ENCODE measurements at places on chromosomes 4 and X.

DNA sequence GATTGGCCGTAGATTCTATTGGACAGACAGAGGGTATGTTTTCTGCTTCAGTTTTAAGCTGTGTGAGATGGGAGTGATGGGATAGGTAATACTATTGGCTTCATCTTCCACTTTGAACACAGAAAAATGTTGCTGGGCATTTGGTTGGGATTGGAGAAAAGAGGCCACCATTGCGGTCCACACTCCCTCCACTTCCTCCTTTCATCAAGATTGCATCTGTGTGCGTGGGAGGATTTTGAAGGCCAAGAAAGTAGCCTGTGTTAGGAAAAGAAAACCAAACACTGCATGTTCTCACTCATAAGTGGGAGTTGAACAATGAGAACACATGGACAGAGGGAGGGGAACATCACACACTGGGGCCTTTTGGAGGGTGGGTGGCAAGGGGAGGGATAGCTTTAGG is 56.4 kb downstream of the EGF start:
- H3K4me1 ChIP-seq: peaks cover 5% of the 10 kb centered on the region
- no peak overlapping the region for H3K27ac ChIP-seq
- no peak for DNase-seq
- no peak overlapping the region for H3K4me3 ChIP-seq
- no peaks in the 10 kb centered on the region for H3K36me3 ChIP-seq

- peak; percentile 56 for DNase-seq
- H3K27ac ChIP-seq: peak overlapping the region; percentile 51
- no peak overlapping the region for H3K4me3 ChIP-seq
These were observed 508.5 kb downstream of the MID1IP1 start for GRCh38 chrX:39309721-39310152.

GRCh38 chrX:102966701-102967100 is 29.6 kb downstream of the RAB40AL start:
- H3K27ac ChIP-seq: no peak overlapping the region
- no peaks in the 10 kb centered on the region for H3K4me1 ChIP-seq
- no peak overlapping the region for H3K4me3 ChIP-seq

DNA sequence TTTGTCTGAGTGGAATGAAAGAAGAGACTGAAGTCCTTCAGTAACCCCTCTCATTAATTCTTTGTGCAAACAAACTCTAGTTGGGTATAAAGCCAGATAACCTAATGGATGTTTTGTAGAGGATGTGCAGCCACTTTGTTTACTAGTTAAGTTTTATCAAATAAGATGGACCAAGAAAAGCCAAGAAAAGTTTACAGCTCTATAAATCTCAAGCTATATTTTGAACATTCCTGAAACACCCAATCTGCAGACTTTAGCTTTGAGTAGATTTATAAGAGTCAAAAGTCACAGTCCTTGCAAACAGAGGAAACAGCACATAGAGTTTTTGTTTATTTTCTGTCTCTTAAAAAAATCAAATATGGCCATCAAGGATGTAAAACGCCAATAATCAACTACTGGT is 452.9 kb downstream of the SPRY1 start:
- no peaks in the 10 kb centered on the region for H3K36me3 ChIP-seq
- peak overlapping the region; percentile 77 for H3K27ac ChIP-seq
- no peak for DNase-seq

DNA sequence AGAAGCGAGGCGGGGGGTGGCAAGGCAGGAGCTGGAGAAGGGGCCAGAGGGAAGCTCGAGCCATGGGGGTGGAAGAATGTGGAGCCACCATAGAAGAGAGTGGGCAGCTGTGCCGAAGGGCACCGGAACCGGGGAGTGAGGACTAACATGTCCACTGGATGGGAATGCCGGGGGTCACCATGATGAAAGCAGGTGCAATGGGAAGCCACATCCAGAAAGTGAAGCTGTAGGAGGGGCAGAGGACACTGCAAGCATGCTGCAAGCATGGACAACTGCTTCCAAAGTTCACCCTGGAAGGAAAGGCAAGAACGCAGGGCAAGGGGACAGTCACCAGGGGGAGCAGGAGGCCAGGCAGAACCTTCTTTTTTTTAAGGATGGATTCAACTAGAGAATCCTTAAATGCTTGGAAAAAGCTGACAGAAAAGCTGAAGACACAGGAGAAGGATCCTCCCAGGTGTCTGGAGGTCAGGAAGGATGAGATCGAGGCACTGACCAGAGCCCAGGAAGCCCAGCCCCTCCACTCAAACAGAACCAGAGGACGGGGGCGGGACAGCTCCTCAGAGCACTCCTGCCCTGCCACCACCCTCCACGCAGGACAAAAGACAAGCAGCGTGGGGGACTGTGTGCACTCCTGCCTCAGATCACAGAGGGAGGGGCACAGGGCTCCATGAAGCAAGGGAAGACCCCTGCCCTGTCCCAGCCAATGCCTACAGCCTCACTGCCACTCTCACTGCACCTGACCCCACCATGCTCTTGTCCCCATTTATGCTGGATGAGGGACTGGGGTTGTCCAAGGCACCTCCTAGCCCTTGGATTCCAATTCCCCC is 169.2 kb downstream of the AFAP1 start:
- no peak overlapping the region for H3K4me3 ChIP-seq
- no peaks in the 10 kb centered on the region for H3K27me3 ChIP-seq
- peaks cover 85% of the 10 kb centered on the region for H3K36me3 ChIP-seq
- H3K27ac ChIP-seq: no peak overlapping the region

Data from muscle of leg (tissue), 16 donors.